Stimulated activated CD4-positive, alpha-beta T cell treated with anti-CD3 and anti-CD28 coated beads, TNF-alpha, amount 100 ng/mL, for 4 hours (primary cell): ENCODE measurements at places on chromosomes 2 and 18.

- no peak for DNase-seq
These were observed 133.1 kb upstream of the CCDC195 start for GRCh38 chr2:224849264-224849663.

DNA sequence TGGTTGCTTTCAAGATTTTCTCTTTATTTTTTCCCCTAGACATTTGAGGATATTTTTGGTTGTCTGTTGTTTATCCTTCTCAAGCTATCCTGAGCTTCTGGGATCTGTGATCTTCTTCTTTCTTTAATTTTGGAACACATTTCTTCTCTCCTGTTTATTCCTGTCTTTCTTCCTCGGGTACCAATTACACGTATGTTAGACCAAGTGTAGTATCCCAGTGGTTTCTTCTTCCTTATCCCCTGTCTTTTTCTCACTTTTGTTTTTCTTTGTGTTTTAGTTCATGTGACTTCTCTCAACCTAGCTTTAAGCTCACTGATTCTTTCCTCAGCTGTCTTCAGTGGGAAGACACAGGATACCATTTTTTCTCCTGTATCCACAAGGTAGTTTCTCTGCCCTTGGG, 120.0 kb downstream of the GALR1 start:
- DNase-seq, result no peak

DNA sequence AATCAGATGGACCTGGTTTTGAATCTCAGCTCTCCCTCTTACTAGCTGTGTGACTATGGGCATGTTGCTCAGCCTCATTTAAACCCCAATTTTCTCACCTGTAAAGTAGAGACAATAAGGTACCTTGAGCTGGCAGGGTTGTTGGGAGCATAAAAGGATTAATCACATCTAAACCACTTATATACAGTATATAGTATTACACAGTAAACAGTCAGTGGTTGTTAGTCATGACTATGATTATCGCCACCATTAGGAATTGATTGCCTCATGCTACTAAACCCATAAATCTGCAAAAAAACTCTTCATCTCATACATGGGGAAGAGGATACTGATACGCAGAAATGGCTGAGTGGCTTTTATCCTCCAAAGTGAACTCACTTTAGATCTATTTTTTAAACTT, 65.8 kb downstream of the INO80D start:
- no peak for DNase-seq

DNA sequence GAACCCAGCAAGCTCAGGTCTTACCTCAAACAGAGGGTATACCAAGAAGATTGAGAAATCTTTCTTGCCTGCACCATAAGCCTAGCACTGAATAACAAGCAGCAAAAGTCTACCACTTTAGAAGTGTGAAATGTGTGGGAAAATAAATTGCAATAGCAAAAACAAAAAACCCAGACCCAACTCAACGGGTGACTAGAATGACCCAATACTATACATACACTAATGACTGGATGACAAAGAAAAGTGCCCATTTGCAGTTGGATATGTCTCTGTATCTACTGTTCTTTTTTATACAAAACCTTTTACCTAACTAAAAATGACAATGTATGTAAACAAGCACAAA, 950.6 kb downstream of the TRIB2 start:
- DNase-seq, result no peak

- DNase-seq, result no peak
These were observed 44.3 kb downstream of the CALCRL start for GRCh38 chr2:187403568-187404260.

DNA sequence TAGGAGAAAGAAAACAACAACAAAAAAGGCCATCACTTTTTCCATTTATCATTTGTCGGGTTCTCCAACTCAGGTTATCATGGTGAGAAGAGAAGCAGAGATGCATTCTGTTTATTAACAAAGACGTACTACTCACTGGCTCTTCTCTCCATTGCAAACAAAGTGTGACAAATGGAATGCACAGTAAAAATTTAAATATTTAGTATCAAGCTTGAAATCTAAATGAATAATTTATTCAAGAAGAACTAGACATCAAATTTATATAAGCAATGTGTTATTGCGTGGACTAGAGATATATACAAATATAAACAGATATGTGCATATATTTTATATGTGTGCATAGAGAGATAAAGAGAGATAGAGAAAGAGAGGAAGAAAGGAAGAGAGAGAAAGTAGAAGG, 236.5 kb downstream of the DSEL start:
- no peak for DNase-seq

DNA sequence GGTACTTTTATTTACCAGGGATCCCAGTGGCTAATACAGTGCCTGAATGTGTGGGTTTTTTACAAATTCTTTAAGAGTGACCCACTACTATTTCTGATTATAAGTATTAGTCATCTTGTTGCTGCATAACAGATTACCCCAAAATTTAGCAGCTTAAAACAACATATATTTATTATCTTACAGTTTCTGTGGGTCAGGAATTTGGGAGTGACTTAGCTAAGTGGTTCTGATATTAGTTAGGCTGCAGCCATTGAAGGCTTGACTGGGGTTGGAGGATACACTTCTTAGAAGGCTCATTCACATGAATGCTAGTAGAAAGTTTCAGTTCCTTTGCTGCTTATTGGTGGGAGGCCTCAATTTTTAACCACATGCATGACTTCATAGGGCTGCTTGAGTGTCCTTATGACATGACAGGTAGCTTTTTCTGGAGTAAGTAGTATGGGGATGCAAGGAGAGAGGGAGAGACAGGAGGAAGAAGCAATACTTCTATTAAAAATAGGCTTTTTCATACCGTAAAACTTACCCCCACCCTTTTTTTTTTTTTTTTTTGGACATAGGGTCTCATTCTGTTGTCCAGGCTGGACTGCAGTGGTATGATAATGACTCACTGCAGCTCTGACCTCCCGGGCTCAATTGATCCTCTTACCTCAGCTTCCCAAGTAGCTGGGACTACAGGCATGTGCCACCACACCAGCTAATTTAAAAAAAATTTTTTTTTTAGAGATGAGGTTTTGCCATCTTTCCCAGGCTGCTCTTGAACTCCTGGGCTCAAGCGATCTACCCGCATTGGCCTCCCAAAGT, 13.3 kb upstream of the POLE4 start:
- DNase-seq, result no peak
